ENCODE measurements at places on chromosomes 11 and 22. TPM values are rescaled to one million over a fixed set of nuclear protein-coding genes. Genes with fewer than 3 reads are reported as not detected.
A peak's percentile ranks its signal among the peaks of the same experiment; 100 is the strongest.

- no peak for DNase-seq
Observed at GRCh38 chr22:28743852-28744251, 2.0 kb downstream of the HSCB start.

DNA sequence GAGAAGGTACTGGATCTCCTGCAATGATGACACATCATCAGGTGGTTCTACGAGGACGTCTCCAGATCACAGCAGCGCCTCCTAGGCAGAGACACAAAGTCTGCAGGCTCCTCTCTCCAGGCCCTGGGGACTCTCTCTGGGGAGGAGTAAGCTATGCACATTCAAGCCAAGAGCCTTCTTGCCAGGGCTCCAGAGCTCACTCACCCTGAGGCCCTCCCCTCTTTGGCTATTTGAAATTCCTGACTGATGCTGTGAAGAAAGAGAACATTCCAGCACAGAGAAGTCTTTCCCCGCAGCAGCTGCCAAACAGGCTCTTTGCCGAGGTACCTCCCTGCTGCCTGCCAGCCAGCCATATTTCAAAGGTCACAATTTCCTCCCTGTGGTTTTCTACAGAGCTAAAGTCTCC lies 204.9 kb downstream of the CSNK2A3 start:
- DNase-seq: peak; percentile 96

- DNase-seq: no peak
Observed at GRCh38 chr22:46472722-46473016, 64.8 kb downstream of the CELSR1 start.

DNA sequence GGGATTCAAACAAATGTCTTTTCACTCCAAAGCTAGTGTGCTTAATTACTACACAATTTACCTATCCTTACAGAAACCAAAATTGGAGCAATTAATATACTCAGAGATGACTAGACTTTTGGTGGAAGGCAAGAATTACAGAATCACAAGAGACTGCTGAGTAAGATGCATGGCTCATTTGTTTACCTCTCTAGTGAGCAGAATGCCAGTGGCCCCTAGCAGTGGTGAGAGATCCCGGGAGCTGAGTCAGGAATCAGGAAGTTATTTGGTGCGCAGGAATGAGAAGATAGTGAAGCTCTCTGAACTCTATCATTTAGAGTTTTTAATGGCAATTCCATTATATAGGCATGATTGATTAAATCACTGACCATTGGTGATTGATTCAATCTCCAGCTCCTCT lies 188.9 kb upstream of the SESN3 start:
- DNase-seq: no peak

The OR8G5 gene
- total RNA-seq: not detected

The OR8D1 gene
- not detected for total RNA-seq

GRCh38 chr11:36500315-36500721 lies 9.8 kb downstream of the TRAF6 start:
- DNase-seq: peak; percentile 96

DNA sequence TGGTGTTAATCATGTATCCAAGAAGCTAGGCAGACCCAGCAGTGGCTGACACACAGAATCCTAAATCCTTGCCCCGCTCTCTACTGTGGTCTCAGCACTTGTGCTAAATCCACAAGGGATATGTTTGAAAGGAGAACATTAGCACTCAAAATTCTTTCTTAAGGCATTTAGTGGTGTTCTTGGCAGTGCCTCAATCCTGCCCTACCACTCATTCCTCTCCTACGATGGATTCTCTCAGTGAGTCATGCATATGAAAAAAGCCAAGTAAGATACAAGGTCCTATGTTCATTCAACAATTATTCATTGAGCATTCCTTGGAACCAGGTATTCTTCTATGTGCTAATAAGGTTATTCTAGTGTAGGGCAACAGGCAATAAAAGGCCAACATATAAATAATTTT lies 31.2 kb downstream of the RRP8 start:
- DNase-seq: peak; percentile 65

- DNase-seq: no peak
Observed at GRCh38 chr11:129148487-129148886, 43.6 kb downstream of the ARHGAP32 start.

The MMP3 gene
- not detected for total RNA-seq

The RBMXL2 gene
- total RNA-seq: not detected
